ENCODE measurements at places on chromosomes 6 and 20. TPM values are rescaled to one million over a fixed set of nuclear protein-coding genes. Genes with fewer than 3 reads are reported as not detected.

TRIM15 gene
- total RNA-seq, result not detected

ARMH2 gene
- total RNA-seq, result not detected

CAPN11 gene
- total RNA-seq, result under 0.01 TPM

FOXP4 gene
- 1.1 TPM for total RNA-seq

GTSF1L gene
- total RNA-seq, result not detected

MRPS10 gene
- total RNA-seq, result 37.0 TPM

HLA-DOA gene
- total RNA-seq, result under 0.01 TPM

SLC17A9 gene
- total RNA-seq, result 2.0 TPM

CST7 gene
- not detected for total RNA-seq

ANKRD60 gene
- not detected for total RNA-seq
